Activated CD8-positive, alpha-beta memory T cell treated with anti-CD3 and anti-CD28 coated beads for 4 hours (primary cell): ENCODE measurements at places on chromosomes 16 and 17.

- no peak for DNase-seq
These were observed 4.2 kb downstream of the MTSS2 start for GRCh38 chr16:70681382-70682238.

DNA sequence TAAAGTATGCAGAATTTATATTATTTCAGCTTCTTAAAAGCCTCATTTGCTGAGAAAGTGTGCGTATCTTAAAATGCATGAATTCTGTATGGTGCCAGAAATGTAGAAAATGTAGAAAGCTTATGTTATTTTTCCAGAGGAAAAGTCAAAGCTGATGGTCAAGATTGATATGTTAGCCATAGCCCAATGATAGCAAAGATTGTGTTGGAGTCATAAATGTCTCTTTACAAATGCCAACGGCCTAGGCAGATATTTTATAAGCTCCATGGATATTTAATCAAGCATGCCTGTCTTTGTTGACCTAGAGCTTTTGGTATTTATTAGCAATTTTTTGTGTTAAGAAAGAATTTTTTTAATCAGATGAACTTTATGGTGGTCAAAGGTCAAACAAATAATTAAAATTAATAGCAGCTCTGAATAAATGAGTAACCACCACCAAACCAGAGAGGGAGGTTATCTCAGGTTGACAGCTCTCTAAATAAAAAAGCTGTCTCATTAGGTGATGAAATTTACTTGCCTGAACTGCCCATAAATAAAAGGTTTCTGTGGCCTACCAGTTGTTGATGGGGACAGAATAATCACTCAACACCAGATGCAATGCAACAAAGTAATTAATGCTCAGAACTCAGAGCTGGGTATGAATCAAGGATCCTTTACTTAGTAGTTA lies 28.5 kb downstream of the CLEC3A start:
- DNase-seq: no peak

GRCh38 chr17:11121341-11121985 lies 119.5 kb upstream of the SHISA6 start:
- DNase-seq: no peak

- DNase-seq: no peak
These were observed 3.9 kb downstream of the RAI1 start for GRCh38 chr17:17684906-17685774.

DNA sequence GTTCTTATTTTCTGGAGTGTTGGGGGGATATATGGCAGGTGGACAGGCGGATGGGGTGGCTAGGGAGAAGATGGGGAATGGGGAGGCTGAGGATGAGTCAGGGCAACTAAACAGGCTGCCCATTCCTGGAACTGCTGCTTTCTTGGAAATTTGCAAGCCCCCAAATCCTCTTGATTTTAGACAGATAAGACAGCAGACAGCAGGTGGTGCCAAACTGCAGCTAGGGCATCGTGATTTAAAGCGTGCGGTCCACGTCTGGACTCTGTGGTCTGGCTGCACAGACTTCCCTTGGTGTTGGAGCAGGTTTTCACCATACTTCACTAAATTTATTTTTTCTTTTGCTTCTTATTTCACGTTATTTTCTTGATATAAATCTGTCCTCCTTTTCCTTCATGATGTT lies 10.9 kb upstream of the KRT24 start:
- DNase-seq: no peak
